Daoy (cell line): ENCODE measurements at places on chromosomes 2 and 18. TPM values are rescaled to one million over a fixed set of nuclear protein-coding genes. Genes with fewer than 3 reads are reported as not detected.

DNA sequence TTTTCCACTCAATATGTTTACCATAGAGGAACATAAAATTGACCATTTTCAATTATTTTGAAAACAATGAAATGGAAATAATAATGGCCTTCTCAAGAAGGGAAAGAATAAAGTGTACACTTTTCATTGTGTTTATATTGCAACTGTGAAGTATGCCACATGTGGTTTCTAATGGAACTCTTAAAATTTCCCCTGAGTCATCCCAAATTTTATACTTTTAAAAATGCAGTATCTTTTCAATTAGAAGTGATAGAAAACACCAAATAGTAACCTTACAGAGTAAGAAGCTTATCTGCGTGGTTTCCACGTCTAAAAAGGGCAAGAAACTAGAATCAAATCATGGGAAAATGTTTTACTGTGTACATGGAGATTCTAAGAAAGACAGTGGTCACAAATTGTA, 70.0 kb downstream of the SCG2 start:
- DNase-seq, result no peak

DNA sequence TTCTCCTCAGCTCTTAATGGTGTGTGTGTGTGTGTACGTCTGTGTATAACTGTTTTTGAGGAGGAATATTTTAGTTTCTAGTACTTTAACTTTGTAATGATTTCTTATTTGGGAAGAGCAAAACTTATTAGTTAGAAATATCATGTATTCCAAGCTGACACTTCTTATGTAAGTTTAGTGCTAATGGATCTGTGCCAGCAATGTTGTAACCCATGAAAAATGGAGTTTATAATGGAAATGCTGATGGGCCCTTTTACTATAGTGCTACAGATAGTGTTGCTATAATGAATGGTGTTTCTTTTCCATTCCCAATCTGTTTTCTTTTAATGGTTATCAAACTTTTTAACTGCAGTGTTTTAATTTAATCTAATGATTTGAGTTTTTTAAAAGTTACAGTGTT, 49.8 kb upstream of the OTX1 start:
- no peak for DNase-seq

- no peak for DNase-seq
Observed at GRCh38 chr2:44744961-44745892, 196.3 kb upstream of the SIX3 start.

LYPD1 gene
- 130 and 153 TPM in 2 replicates for total RNA-seq

GRCh38 chr18:59265246-59265973, 7.8 kb downstream of the RAX start:
- peak; percentile 60 for DNase-seq

KYNU gene
- total RNA-seq, result 11.7 and 16.9 TPM in 2 replicates

DNA sequence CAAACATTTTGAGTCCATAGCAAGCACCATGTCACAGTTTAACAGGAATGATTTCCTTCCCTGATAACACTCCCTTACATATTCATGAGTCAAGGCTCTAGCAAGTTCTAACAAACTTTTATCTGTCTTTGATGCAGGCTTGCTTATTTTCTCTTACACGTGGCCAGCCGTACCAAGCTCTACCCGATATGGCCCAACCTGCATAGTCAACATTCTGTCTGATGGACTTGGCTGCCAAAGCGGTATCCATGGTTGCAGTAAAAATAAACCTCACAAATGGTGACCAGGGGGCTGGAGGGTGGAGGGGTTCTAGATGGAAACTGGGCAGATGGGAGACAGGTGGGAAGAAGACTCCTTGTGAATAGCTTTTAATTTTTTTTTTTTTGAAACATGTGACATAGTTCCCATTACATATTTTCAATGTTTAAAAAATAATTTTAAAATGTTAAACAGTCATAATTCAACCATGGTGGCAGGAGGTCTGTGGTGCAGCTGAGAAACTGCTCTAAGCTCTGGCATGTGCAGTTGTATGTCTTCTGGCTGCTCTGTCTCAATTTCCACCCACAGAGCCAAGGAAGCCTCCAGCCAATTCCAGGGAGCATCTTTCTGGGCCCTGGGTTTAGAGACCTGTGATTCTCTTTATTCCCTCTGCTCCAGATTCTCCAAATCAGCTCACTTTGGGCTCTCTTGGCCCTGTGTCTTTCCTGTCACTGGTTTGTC, 20.7 kb upstream of the CXCR1 start:
- no peak for DNase-seq

- no peak for DNase-seq
Observed at GRCh38 chr2:47218899-47219525, 63.9 kb upstream of the STPG4 start.

DNA sequence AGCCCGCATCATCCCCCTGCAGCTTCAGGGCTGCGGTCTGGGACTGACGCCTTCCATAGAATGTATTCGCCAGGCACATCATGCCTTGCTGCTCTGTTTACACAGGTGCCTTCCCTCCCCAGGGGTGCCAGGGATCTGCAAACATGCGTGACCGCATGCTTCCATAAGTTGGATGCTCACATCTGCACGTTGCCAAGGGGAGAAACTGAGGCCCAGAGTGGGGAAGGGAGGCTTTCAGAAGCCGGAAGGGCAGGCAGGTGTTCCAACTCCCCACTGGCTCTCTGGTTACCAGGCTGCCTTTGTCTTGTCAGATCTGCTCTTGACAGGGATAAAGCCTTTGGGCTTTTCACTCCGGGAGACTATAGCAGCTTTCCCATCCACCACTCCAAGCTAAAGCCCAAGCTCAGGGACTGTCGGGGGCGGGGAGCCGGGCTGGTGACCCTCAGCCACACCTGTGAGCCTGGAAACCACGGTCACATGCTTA, 125.8 kb upstream of the TNP1 start:
- no peak for DNase-seq

DNA sequence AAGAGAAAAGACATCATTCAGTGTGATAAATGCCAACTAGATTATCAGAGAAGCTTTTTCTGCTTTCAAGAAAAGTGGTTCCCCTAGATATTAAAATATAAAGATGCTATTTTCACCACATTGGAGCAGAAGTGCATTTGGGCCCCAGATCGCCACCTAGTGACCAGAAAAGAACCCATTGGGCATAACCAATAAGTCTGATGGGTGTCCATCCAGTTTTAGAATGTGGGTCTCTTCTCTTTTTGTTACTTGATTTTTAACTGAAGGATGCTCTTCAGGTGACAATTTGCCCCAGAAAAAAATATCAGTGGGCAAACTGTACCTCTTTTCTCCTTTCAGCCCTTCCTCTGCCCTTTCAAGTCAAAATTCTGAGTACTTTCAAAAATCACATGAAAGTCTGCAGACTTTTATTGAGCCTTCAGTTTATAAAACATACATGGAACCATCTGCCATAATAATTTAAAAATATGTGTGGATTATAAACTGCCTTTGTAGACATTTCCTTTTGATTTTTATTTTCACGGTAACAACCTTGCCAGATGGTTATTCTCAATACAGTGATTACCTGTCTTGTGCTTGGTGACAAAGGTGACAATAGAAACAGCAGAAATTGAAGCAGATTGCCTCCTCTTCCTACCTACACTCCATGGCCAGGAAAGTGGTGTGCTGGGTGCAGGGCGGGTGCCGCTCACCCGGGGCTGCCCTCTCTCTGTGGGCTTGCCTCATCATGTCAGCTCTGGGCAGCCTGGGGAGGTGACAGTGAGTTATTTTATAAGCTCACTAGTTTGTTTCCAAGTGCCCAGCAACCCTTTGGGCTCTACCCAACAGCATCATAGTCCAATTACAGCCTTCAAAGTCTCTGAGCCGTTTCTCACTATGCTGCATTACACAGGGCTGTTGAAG, 124.5 kb downstream of the DCDC2C start:
- DNase-seq, result peak; percentile 36

DNA sequence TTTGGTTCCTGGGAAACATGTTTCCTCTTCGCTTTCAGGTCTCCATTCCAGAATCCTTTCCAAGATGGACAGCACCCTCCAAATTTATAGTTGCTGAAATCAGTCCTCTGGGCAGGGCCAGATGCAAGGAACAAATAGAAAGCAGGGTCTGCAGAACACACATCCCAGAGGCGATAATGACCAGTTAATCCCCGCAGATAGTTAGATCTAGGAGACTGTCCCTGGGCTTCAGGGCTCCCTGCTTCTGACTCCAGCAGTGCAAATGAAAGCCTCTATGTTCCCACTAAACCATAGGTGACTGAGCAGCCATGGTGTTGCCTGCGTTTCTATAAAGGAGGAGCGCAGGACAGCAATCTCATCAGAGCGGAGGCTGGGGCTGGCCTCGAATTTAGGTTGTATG, 38.7 kb downstream of the SRSF7 start:
- no peak for DNase-seq

DNA sequence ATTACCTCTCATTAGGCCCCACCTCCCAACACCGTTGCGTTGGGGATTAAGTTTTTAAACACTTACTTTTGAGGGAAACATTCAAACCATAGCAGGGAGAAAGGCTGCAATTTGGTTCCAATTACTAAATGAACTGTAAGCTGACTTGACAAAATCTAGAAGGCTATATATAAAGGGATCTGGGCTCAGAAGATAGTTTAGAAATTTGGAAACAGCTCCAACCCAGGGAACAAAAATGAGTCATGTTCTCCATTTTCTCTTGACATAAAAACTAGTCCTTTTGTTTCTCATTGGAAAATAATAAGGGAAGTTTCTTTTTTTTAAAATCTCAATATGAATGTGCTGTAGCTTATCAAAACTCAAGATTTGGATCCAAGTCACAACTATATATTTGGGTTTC, 17.5 kb downstream of the MOGAT1 start:
- no peak for DNase-seq

GRCh38 chr18:42229211-42230210, 274.5 kb downstream of the PIK3C3 start:
- no peak for DNase-seq

- DNase-seq, result no peak
Observed at GRCh38 chr2:55045780-55046179, 4.5 kb downstream of the RTN4 start.

- no peak for DNase-seq
Observed at GRCh38 chr2:106065268-106065982, 128.7 kb downstream of the UXS1 start.

GRCh38 chr2:168403736-168404135, 52.3 kb upstream of the CERS6 start:
- DNase-seq, result no peak

DNA sequence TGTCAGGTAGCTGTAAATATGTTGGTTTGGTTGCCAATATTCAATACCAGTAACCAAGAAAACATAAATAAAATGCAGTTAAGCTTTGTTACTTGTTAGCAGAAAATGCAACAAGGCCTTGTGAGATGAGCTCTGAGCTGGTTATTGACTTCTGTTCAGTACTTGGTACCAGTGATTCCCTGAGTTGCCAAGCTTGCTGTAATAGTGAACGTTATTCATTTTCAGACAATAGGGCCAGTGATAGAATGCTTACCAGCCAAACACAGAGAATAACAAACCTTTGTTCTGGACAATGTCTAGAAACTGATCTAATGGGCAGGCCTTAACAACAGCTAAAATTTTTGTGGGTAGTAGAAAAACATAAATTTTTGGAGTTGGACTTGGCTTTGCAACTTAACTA, 29.5 kb downstream of the RASGRP3 start:
- no peak for DNase-seq

DNA sequence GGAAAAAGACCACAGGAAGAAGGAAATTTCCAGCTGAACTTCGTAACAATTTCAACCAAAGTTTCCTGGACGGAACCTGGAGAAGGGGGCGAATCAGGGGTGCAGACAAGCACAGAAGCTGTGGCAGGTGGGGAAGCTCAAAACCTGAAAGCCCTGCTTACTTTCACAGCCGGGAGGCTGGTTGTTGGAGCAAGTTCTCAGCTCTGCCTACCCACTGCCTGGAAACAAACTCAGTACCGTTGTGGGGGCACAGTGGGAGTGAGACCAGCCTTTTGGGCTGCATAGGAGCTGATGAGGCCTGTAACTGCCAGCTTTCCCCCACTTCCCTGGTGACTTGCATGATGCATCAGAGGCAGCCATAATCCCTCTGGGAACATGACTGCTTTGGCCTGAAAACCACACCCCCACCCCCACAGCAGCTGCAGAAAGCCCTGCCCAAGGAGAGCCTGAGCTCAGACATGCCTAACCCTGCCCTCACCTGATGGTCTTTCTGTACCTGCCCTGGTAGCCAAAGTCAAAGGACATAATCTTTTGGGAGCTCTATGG, 207.0 kb upstream of the VWC2L start:
- DNase-seq, result no peak

DNA sequence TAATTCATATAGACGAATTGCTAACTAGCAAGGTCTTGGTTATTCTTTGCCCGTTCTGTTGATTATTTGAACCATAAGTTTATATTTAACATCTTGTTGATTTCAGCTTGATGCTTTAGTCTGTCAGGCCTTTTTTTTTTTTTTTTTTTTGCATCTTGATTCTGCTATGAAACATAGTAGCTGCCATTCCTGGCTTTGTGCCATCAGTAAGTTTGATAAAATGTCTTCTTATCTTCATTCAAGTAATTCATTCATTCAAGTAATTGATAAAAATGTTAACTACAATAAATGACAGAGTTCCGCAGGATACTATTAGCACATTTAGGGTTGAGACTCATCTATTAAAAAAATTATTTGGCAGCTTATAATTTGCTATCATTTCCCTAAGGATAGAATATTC, 134.7 kb downstream of the LYPD6B start:
- DNase-seq, result no peak

DNA sequence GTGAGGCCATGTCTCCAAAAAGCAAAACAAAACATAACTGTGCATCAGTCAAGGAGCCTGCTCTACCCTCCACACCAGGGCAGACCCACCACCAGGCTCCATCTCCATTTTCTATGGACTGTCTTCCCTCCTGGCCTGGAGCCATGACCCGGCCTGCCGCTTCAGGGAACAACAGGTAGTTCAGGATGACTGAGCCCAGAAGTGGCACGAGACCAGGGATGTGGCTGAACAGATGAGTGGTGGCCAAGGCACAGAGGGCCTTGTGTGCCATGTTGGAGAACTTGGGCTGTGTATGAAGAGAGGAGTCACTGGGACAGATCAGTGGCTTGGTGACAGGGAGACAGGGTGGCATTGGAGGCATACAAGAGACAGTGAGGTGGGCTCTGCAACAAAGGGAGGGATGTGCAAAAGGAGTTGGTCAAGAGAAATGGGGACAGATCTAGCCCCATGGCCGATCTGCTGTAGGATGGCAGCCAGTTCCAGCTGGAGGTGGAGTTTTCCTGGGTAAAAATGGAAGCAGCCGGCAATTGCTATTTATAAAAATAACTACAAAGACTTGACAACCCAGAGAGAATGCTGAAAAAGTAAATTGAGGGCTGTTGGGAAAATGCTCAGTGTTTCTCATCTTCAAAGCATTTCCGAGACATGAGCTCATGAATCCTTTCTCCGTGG, 35.0 kb downstream of the TMEM177 start:
- DNase-seq, result no peak

- no peak for DNase-seq
Observed at GRCh38 chr2:237441605-237442274, 27.8 kb upstream of the COL6A3 start.

SLC30A3 gene
- total RNA-seq, result 0.11 TPM in 1 of 2 replicates, not detected in the other

DNA sequence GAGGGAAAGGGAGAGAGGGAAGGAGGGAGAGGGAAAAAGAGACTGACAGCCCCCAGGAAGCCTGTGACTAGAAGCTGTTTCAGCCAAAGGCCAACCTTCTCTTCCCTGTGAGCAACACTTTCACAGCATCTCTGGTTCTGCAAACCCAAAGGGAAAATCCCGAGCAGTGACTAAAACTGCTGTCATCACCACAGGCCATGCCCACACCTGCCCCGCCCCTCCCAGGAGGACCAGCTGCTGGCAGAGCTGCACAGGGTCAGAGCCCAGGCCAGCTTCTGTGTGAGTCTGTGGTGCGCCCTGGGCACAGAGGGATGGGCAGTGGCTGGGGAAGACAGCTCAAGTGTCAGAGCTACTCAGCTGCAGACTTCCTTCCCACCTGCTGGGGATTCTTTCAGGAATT, 64.9 kb upstream of the OTOS start:
- DNase-seq, result peak; percentile 93
